ENCODE measurements at places on chromosomes 11 and 22. TPM values are rescaled to one million over a fixed set of nuclear protein-coding genes. Genes with fewer than 3 reads are reported as not detected.

DNA sequence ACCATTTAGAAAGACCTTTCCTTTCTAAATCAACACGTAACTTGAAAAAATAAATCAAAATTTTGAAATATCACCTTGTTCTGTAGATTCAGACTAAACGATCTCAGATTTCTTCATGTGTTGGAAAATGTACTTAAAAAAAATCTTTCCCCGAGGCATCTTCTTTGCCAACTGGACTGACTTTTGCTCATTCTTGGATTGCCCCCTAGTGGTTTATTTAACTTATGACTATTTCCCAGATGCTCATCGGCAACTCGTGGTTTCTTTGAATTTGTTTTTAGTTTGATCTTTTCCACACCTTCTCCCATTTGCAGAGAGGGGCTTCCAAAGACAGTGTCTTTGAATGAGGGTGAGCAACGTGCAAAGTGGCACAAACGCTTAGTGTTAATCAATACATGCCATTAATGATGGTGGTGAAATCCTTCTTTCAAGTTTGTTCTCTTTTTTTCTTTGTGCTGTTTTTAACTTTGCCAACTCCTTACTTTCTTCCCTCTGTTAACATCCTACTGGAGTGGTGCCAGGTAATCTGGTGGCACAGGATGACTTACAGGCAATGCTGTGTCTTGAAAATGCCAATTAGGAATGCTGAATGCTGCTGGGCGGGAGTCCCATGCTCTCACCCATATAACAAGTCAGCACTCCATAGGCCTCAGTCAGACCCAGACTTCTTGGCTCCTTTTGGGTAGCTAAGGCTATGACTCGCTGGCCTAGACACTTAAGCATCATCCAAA lies 18.3 kb downstream of the PRSS23 start:
- no peak overlapping the region for H3K4me3 ChIP-seq
- no peaks in the 10 kb centered on the region for H3K4me1 ChIP-seq
- H3K27ac ChIP-seq, result no peak overlapping the region
- no peaks in the 10 kb centered on the region for H3K27me3 ChIP-seq

DNA sequence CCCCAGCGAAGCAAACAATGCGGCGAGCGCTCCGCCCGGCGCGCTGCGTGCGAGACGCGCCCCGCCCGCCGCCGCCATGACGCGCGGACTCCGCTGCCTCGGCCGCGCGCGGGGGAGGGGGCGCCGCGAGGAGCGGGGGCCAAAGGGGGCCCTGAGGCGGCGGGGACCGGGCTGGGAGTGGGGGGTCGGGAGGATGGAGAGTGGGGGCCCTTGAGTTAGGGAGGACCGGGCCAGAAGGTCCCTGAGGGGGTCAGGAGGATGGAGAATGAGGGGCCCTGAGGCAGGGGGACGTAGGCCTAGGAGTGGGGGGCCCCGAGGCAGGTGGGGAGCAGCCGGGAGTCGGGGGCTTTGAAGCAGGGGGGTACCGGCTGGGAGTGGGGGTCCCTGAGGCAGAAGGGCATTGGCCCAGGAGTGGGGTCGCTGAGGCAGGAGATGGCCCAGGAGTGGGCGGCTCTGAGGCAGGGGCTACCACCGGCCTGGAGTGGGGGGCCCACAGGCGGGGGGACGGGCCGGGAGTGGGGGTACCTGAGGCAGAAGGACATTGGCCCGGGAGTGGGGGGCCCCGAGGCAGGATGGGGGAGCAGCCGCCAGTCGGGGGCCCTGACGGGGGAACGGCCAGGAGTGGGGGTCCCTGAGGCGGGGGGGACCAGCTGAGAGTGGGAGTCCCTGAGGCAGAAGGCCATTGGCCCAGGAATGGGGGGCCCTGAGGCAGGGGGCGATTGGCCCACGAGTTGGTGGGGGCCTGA lies at the start of gene BRD1:
TSS of gene BRD1 (minus strand) at position 21 of the 746 bp plus-strand sequence. CDS start 3,556 bp downstream, outside the sequence.
- peak; percentile 68 for DNase-seq
- no peaks in the 10 kb centered on the region for H3K27me3 ChIP-seq
- peak within 1 kb of the TSS; percentile 72 for H3K4me3 ChIP-seq
- peaks cover 19% of the 10 kb centered on the region for H3K4me1 ChIP-seq
- peaks cover 5% of the 10 kb centered on the region for H3K36me3 ChIP-seq
- H3K27ac ChIP-seq, result peak within 1 kb of the TSS; percentile 87

- no peaks in the 10 kb centered on the region for H3K27me3 ChIP-seq
- H3K27ac ChIP-seq, result no peak overlapping the region
- DNase-seq, result no peak
- H3K36me3 ChIP-seq, result no peaks in the 10 kb centered on the region
- H3K4me1 ChIP-seq, result peaks cover 66% of the 10 kb centered on the region
Observed at GRCh38 chr22:20000246-20001081, 16.2 kb downstream of the ARVCF start.

- peaks cover 2% of the 10 kb centered on the region for H3K4me1 ChIP-seq
- H3K4me3 ChIP-seq, result no peak overlapping the region
- no peak overlapping the region for H3K27ac ChIP-seq
Observed at GRCh38 chr11:17354601-17354991, 3.0 kb downstream of the NCR3LG1 start.

- no peak overlapping the region for H3K4me3 ChIP-seq
- H3K27ac ChIP-seq, result no peak overlapping the region
- no peak for DNase-seq
- H3K27me3 ChIP-seq, result no peaks in the 10 kb centered on the region
- peaks cover 11% of the 10 kb centered on the region for H3K36me3 ChIP-seq
Observed at GRCh38 chr22:50247748-50248147, 2.9 kb upstream of the TUBGCP6 start.

GRCh38 chr11:12239396-12239795 lies 129.0 kb downstream of the MICAL2 start:
- no peaks in the 10 kb centered on the region for H3K27me3 ChIP-seq
- peaks cover 6% of the 10 kb centered on the region for H3K4me1 ChIP-seq
- no peak overlapping the region for H3K4me3 ChIP-seq
- H3K27ac ChIP-seq, result peak overlapping the region; percentile 78

- no peak for DNase-seq
- H3K27ac ChIP-seq, result no peak overlapping the region
- H3K36me3 ChIP-seq, result no peaks in the 10 kb centered on the region
- H3K4me1 ChIP-seq, result no peaks in the 10 kb centered on the region
- H3K27me3 ChIP-seq, result no peaks in the 10 kb centered on the region
- H3K4me3 ChIP-seq, result no peak overlapping the region
Observed at GRCh38 chr11:19083166-19083565, 22.6 kb upstream of the MRGPRX2 start.

- H3K27me3 ChIP-seq, result no peaks in the 10 kb centered on the region
- H3K4me3 ChIP-seq, result no peak overlapping the region
- H3K36me3 ChIP-seq, result no peaks in the 10 kb centered on the region
- no peak overlapping the region for H3K27ac ChIP-seq
- no peak for DNase-seq
- no peaks in the 10 kb centered on the region for H3K4me1 ChIP-seq
Observed at GRCh38 chr11:71311176-71311925, 59.0 kb upstream of the SHANK2 start.

DNA sequence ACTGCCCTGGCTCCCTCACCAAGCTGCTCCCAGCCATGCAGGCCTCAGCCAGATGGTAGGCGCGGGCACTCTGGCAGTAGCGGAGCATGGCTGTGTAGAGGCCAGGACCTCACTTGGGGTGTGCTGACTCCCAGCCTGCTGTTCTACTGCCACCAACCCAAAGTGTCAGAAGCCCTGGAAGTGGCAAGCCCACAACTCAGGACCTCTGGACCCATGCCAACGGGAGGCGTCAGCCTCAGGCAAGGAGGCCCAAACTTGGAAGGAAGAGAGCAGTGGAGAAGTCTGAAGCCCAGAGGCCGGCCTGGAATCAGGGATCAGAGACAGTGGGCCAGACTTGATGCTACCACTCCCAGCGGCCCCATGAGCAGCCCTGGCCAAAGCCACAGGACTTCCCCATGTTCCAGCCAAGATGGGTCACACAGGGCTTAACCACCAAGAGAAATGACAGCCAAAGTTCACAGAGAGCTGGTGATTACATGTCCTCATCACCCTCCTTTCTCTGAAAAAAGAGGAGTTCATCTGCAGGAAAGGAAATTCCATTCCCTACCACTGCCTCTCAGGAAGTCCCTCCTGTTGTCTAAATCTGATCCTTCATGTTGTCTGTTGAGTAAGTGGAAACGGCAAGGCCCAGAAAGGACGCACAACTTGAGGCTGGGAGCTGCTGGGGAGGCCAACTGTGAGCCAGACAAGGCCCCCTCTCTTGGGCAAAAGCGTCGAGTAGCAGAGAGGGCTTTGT lies 4.4 kb downstream of the ARRB1 start:
- H3K4me3 ChIP-seq, result no peak overlapping the region
- DNase-seq, result peak; percentile 66
- H3K36me3 ChIP-seq, result no peaks in the 10 kb centered on the region
- peak overlapping the region; percentile 92 for H3K27ac ChIP-seq
- no peaks in the 10 kb centered on the region for H3K27me3 ChIP-seq

GRCh38 chr11:73342633-73343032 lies 33.6 kb upstream of the RELT start:
- peak; percentile 46 for DNase-seq
- no peak overlapping the region for H3K4me3 ChIP-seq
- no peaks in the 10 kb centered on the region for H3K27me3 ChIP-seq
- no peaks in the 10 kb centered on the region for H3K4me1 ChIP-seq
- no peaks in the 10 kb centered on the region for H3K36me3 ChIP-seq
- no peak overlapping the region for H3K27ac ChIP-seq

DNA sequence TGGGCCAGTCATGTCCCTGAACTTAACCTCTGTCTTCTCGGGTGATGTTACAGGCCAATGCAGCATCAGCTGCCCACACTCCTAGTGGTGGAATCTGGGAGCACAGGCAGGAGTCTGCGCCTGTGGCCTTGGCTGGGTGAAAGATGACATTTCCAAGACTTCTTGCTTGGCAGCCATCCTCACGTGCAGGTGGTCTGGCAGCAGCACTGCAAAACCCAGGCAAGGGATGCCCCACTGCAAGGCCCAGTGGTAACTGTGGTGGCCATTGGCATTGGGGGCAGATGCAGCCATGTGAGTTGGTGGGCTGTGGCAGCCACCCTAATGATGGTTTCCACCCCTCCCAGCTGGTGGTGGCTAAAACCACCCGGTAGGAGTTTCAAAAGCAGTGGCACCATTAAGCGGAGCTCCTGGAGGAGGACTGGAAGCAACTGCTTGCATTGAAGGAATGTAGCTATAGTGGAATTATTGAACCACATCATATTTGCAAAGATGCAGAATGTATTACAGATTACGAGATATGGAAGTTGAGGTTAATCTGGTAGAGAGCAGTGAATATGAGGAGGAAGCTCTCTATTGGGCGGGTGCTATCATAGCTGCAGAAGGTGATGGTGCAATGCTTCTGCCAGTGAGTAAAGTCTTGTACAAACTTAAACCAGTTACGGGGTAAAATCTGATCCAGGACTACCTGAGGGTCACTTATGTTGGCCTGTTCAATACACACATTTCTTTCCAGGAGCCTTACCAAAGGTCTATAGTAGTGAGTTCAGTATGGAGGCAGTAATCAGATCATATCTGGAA lies 120.7 kb upstream of the TOP3B start:
- no peaks in the 10 kb centered on the region for H3K36me3 ChIP-seq
- DNase-seq, result no peak
- no peak overlapping the region for H3K4me3 ChIP-seq
- H3K4me1 ChIP-seq, result no peaks in the 10 kb centered on the region

DNA sequence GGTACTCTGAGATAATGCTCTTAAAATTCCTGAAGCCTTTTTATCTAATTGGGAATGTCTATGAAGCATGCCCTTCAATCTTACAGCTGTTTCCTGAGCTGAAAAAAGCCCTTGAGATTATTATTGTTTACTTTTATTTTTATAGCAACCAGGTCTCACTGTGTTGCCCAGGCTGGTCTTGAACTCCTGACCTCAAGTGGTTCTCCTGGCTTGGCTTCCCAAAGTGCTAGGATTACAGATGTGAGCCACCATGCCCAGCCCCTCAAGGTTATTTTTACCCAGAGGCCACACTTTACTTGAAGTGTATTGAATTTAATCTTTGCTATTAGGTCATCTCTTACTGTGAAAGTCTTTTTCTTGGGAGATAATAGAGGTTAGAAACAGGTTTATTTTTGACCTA lies 7.0 kb upstream of the SWAP70 start:
- H3K4me3 ChIP-seq, result no peak overlapping the region
- no peaks in the 10 kb centered on the region for H3K27me3 ChIP-seq
- H3K36me3 ChIP-seq, result no peaks in the 10 kb centered on the region
- peaks cover 1% of the 10 kb centered on the region for H3K4me1 ChIP-seq
- H3K27ac ChIP-seq, result no peak overlapping the region

SHANK2 gene
- total RNA-seq, result 42.7 TPM

GGTLC2 gene
- total RNA-seq, result not detected

APOA1 gene
- total RNA-seq, result 1.2 TPM

MSANTD4 gene
- total RNA-seq, result 16.3 TPM

LDHA gene
- total RNA-seq, result 238 TPM

CASP5 gene
- total RNA-seq, result 1.6 TPM

OR56A5 gene
- total RNA-seq, result not detected

GALR3 gene
- not detected for total RNA-seq

All from lung (tissue), 17 donors.